Lower lobe of right lung (tissue), 2 donors: ENCODE measurements at places on chromosomes 2 and 18. TPM values are rescaled to one million over a fixed set of nuclear protein-coding genes. Genes with fewer than 3 reads are reported as not detected.
A peak's percentile ranks its signal among the peaks of the same experiment; 100 is the strongest.

DNA sequence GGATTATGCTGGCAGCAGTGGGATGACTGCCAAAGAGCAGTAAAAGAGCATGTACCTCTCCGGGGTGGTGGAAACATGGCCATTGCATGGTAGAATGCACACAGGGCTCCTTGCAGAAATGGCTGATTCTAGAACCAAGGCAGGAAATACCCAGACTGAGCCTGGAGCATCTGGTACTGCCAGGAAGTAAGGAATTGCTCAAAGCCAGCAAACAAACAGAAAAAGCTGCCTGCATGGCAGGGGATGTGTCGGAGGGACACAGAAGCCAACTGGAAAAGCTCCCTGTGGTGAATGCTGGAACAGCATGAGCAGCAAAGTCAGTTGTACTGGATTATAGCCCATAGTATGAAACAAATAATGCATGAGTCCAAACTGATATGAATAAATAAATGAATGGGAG lies 78.0 kb upstream of the NFATC1 start:
- no peak for DNase-seq

- peak; percentile 41 for DNase-seq
Observed at GRCh38 chr2:131039535-131039907, 53.7 kb downstream of the FAM168B start.

DNA sequence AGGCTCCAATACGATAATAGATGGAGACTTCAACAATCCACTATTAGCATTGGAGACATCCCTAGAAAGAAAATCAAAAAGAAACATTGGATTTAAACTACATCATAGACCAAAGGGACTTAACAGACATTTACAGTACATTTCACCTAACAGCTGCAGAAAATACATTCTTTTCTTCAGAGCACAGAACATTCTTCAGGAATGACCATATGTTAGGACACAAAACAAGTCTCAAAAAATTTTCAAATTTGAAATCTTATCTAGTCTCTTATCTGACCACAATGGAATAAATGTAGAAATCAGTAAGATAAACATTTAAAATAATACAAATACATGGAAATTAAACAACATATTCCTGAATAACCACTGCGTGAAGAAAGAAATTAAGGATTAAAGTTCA lies 68.7 kb downstream of the STRADB start:
- DNase-seq: no peak

DNA sequence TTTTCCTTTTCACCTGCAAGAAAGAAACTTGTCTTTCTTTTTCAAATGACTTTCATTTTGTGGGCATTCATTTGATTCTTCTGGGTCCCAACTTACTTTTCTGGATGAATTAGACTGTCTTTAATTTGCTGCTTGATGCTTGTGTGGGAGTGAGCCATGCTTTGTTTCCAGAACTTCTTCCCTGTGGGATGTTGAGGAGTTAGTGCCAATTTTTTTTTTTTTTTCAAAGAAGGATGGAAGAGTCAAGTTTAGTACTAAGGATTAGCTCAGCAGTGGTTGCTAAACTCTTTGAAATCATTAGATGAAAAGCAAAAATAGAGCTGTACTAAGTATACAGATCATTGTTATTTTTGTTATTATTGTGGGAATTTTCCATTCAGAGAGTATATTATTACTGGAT lies 17.2 kb upstream of the KCTD1 start:
- no peak for DNase-seq

- no peak for DNase-seq
Observed at GRCh38 chr2:7022492-7023385, 105.5 kb downstream of the RNF144A start.

- no peak for DNase-seq
Observed at GRCh38 chr2:190881084-190881597, 520 bp downstream of the GLS start.

GRCh38 chr2:43040084-43040854 lies 186.1 kb downstream of the ZFP36L2 start:
- DNase-seq: no peak

DNA sequence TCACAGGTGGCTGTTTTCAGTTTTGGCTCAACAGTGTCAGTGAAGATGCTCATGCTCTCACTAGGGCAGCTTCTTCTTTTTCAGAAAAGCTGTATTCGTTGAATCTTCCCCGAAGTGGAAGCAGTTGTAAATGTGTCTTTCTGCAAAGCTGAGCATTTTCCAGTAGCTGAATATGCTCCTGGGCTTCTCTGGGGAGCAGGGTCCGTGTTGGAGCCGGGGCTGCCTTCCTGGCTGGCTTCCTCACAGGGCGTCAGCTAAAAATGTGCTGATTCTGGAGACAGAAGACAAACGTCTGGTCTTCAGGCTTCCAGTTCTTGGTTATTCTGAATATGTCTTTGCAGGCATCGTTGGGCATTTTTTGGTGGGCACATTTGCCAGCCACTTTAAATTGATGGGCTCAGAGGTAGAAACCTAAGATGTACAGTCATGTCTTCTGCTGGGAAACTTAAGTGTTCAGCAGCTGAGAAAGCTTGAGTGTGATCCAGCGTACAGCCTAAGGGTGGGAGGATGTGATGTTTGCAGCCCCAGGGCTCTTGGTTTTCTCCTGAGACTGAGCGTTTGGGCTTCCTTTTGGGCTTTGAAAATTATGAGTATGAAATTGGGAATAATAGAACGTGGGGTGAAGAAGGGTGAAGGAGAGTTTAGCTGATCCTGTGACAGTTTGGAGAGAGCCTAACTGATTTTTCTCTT lies 19.0 kb downstream of the SETBP1 start:
- no peak for DNase-seq

DNA sequence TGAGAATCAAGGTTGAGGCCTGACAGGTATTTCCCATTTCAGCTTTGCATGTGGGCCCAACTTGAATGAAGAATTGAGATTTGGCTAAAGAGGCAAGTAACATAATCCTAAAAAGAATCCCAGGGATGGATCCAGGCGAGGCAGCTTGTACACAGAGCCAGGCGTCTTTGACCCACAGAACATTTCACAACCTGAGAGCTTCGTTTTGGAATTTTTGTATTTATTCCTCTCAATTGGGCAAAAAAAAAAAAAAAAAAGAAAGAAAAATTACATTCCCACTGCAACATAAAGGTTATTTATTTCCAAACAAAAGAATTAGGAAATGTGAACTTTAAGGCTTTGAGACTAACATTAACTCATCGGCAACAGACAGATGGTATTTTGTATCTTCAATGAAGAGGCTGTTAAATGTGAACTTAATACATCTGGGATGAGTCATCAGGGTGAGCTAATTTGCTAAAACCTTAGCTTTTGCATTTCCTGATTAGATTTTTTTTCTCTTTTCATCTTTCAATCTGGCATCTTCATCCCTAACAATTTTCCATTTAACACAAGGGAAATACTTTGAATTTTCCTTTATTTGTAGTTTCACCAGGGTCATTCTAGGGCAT lies 478.5 kb upstream of the TNP1 start:
- DNase-seq: no peak

DNA sequence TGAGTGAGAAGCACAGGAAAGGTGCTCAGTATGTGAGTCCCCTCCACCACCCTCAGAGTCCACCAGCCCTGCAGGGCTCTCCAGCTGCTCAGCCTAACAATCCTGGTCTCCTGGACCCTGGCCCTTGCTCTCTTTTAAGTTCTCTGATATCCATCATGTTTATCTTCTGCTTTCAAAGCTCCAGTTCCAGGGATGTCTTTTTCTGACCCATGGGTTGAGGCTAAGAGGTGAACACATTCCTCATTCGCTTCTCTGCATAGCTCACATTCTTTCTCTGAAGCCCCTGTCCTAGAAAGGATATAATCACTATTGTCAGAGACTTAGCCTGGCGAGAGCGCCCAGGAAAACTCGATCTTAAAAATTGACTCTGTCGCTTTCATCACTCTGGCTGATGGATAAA lies 86.4 kb downstream of the ARL4C start:
- DNase-seq: no peak

GRCh38 chr2:38181806-38182491 lies 106.0 kb upstream of the CYP1B1 start:
- no peak for DNase-seq

DNA sequence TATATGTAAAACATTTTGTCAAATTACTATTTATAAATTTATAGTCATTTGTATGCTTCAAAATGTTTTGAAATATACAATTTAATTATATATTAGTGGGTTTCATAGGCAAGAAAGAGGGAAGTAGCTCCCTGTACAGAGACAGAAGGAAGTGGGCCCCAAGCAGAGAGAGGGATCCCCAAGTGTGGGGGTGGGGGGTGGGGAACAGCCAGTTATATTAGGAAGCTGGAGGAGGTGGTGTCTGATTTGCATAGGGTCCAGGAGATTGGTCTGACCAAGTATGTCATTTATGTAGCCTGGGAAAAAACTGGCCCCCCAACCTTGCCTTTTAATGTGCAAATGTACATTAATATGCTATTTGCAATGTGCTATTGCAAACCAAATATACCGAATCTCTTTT lies 76.5 kb upstream of the ZSWIM2 start:
- DNase-seq: no peak

DNA sequence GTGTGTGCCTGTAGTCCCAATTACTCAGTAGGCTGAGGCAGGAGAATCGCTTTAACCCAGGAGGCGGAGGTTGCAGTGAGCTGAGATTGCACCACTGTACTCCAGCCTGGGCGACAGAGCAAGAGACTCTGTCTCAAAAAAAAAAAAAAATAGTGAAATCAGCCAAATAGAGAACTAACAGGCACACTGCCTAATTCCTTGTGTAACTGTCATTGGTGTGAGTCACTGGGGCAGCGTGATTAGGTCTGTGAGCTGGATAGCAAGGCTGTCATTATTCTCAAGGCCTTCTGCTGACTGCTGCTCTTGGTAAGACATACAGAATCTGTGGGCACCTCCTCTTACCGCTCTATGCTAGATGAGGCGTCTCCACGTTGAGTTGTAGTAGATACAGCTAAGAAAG lies 270.3 kb downstream of the NEDD4L start:
- peak; percentile 58 for DNase-seq

- DNase-seq: no peak
Observed at GRCh38 chr18:66647671-66648070, 43.8 kb upstream of the CDH19 start.

- no peak for DNase-seq
Observed at GRCh38 chr2:216477283-216478035, 21.2 kb upstream of the RPL37A start.

- DNase-seq: no peak
Observed at GRCh38 chr2:165902934-165903333, 50.6 kb downstream of the TTC21B start.

GRCh38 chr2:126639276-126639675 lies 16.7 kb upstream of the GYPC start:
- no peak for DNase-seq

GRCh38 chr18:2302012-2302411 lies 269.3 kb downstream of the METTL4 start:
- no peak for DNase-seq

GRCh38 chr2:10392951-10393639 lies 55.0 kb downstream of the ODC1 start:
- no peak for DNase-seq

DNA sequence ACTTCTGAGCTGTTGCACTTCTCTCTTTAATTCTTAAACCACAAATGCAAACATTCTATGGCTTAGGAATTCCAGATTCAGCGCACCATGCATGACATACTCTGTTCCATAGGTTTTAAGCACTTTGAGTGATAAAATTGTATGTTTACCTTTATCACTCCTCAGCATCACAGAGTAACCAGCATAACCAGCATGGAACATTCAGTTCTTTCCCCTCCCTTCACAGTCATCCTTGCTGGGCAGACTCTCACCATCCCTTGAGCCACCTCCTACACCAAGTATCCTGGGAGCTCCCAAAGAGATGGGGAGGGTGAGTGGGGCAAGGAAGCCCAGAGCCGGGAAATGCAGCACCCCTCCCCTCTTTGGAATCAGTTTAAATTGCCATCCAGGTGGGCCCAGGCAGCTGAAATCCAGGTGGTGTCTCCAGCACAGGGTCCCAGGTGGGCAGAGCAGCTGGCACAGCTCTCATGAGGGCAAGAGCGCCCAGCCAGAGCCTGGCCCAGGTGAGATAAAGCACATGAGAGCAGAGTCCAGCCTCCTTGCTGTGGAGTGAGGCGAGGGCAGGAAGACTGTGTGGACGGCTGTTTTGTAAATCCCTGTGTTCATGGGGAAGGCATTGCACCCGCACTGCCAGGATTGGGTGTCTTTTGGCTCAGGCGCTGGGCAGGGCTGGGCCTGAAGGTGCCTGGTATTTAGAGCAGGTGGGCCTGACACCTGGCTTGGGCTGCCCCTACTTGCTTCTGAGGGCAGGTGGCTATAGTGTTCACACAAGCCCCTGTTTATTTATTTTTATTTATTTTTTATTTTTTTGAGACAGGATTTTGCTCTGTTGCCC lies 36.8 kb downstream of the LAMA3 start:
- peak; percentile 37 for DNase-seq

GRCh38 chr2:58853420-58853819 lies 612.3 kb upstream of the FANCL start:
- no peak for DNase-seq

- DNase-seq: no peak
Observed at GRCh38 chr18:36613069-36613468, 215.7 kb downstream of the TPGS2 start.

- no peak for DNase-seq
Observed at GRCh38 chr2:83261591-83262136, 1197.4 kb downstream of the SUCLG1 start.

- peak; percentile 77 for DNase-seq
Observed at GRCh38 chr2:38515155-38516074, 87.3 kb downstream of the HNRNPLL start.

- no peak for DNase-seq
Observed at GRCh38 chr2:176285321-176285720, 16.1 kb downstream of the MTX2 start.

GRCh38 chr2:127859712-127860085 lies 1.7 kb upstream of the POLR2D start:
- DNase-seq: peak; percentile 89

GRCh38 chr2:32289165-32289999 lies 11.7 kb downstream of the YIPF4 start:
- no peak for DNase-seq

- no peak for DNase-seq
Observed at GRCh38 chr2:39158351-39158750, 37.5 kb upstream of the SOS1 start.

- DNase-seq: no peak
Observed at GRCh38 chr18:69064063-69064462, 266.2 kb downstream of the CCDC102B start.

- no peak for DNase-seq
Observed at GRCh38 chr18:78319961-78320360, 659.7 kb upstream of the SALL3 start.

Gene UGT1A8
- not detected for total RNA-seq

Gene NEU4
- not detected for total RNA-seq

Gene ARL6IP6
- 19.2 TPM for total RNA-seq

Gene RANBP2
- total RNA-seq: 72.5 TPM

Gene KCNJ3
- not detected for total RNA-seq

Gene TRIM43
- not detected for total RNA-seq

Gene LYPD1
- total RNA-seq: 1.5 TPM

Gene ICA1L
- total RNA-seq: 5.6 TPM

Gene HDHD2
- 37.7 TPM for total RNA-seq

Gene RNASEH1
- 17.3 TPM for total RNA-seq

Gene LOXHD1
- 2.9 TPM for total RNA-seq
